Activated naive CD4-positive, alpha-beta T cell treated with Interleukin-2 at 50 U/mL for 16 hours (primary cell): ENCODE measurements at places on chromosomes 4 and X.
A peak's percentile ranks its signal among the peaks of the same experiment; 100 is the strongest.

- no peak for DNase-seq
Observed at GRCh38 chr4:73664470-73664869, 44.2 kb upstream of the RASSF6 start.

DNA sequence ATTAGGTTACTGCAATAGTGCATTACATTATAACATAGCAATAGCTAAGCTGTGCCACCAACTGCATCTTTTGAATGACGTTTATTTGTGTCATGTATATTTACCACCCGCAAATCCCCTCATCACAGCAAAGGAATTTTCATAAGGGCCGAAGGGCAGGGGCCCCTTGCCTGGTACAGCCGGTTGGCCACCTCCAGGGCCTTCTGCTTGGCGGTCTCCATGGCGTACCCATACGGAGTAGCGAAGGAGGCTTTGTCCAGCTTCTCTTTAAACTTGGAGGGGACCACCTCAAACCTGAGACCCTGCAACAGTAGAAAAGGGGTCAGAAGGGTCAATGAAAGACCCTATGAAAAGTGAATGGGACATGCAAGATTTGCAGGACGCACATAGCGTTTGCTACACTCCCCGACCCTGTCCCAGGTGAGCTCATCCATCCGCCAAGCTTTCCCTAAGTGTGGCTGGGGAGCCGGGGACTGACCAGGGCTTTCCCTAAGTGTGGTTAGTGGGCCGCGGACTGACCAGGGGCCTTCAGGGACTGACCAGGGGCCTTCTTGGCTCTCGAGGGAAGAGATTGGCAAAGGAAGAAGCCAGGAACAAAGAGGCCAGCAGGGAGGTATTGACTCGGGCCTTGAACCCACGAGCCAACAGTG is 10.6 kb downstream of the ASMTL start:
- DNase-seq: peak; percentile 1

GRCh38 chrX:19708683-19709082 is 178.7 kb downstream of the SH3KBP1 start:
- no peak for DNase-seq

- DNase-seq: no peak
Observed at GRCh38 chr4:167117273-167117672, 117.0 kb downstream of the SPOCK3 start.

GRCh38 chr4:103002551-103002950 is 17.0 kb downstream of the SLC9B1 start:
- no peak for DNase-seq

- DNase-seq: no peak
Observed at GRCh38 chrX:9482408-9482807, 17.6 kb downstream of the TBL1X start.

GRCh38 chrX:6813836-6814370 is 279.0 kb upstream of the VCX3A start:
- DNase-seq: no peak

DNA sequence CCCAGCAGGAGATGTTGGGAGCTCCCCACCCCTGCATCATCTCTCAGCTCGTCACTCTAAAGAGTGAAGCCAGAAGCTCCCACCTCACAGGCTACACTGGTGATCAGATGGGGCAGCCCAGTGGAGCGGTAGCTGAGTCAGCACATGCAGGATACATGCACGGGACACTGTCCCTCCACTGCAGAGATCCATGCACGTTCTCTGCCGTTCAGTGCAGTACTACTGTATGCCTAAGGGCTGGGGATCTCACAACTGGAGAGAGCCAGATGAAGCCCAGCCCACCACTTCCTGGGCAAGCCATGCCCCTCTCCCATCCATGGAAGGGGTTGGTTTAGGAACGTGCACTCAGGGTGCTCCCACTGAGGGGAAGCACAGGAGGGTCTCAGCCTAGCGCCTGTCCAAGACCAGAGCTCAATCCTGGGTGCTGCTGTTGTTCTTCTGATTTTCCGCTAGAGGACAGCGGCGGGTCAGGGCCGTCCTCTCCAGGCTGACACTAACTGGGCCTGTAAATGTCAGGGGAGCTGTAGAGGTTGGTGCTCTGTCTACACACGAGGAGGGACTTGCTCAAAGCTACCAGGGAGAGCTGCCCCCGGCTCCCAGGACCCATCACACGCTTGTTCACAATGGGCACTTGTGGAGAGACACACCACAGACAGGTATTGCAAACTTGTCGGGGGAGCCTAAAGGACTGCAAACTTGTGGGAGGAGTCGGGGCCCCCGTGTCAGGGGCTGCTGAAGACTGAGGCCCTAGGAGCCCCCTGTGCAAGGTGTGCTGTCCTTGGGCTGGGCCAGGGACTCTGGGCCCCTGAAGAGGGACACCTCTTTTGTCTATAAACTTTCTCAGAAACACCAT is 18.2 kb upstream of the ABLIM2 start:
- DNase-seq: peak; percentile 30

GRCh38 chr4:55364691-55365344 is 18.8 kb downstream of the SRD5A3 start:
- no peak for DNase-seq

GRCh38 chrX:47098338-47099094 is 20.3 kb downstream of the RGN start:
- no peak for DNase-seq

DNA sequence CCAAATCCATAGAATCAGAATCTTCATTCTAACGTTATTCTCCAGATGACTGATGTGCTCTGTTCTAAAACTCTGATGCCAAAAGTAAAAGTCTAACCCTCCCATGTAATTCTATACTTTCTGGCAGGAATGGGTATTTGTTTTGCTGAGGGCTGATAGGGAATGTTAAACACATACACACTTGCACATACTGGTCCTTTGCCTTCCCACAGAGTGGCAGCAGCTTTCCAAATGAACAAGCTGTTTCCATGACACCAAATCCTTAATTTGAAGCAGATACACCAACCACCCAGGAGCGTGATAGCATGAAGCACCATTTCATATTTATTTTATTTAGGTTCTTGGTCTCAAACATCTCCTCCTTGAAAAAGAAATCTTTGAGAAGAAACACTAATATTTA is 155.5 kb upstream of the PRDX4 start:
- DNase-seq: no peak

DNA sequence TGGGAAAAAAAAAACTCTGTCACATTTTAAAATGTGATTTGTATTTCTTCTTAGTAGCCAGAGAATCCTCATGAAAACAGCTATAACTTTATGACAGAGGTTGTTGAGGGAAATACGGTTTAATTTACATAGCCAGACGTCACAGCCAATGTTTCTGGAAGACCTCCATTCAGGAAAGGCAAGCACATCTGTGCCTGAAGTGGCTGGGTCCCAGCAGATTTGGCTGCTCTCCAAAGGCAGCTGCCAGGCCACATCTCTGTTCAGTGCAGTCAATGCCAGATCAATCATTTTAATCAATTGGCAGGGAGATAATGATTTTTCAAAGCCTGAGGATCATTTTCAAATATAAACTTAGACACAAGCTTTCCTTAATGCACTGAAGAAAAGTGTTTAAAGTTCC is 86.5 kb upstream of the ZIC3 start:
- DNase-seq: no peak

DNA sequence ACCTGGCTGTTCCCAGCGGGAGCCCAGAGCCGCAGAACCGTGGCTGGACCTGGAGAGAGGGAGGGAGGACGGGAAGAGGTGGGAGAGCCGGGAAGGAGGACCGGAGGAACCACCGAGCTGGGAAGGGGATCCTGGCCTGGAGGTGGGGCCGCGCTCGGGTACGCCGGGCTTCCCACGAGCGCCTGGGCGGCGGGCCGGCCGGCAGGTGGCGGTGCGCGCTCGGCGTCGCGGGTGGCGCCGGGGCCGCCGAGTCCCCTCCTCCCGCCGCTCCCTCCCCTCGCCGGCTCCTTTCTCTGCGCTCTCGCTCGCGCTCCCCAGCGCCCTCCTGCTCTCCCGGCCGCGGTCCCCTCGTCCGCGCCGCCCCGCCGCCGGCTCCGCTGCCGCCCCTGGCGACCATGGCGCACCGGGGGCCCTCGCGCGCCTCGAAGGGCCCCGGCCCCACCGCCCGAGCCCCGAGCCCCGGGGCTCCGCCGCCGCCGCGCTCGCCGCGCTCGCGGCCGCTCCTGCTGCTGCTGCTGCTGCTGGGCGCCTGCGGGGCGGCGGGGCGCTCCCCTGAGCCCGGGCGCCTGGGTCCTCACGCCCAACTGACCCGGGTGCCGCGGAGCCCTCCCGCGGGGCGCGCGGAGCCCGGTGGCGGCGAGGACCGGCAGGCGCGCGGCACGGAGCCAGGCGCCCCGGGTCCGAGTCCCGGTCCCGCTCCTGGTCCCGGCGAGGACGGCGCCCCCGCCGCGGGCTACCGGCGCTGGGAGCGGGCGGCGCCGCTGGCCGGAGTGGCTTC is at the start of gene SORCS2:
SORCS2 (plus strand) TSS at position 287 of the 778 bp plus-strand sequence.
- DNase-seq: peak; percentile 42

- no peak for DNase-seq
Observed at GRCh38 chrX:3501833-3502535, 155.5 kb upstream of the MXRA5 start.

GRCh38 chr4:100816436-100817045 is 298.7 kb upstream of the EMCN start:
- DNase-seq: no peak

DNA sequence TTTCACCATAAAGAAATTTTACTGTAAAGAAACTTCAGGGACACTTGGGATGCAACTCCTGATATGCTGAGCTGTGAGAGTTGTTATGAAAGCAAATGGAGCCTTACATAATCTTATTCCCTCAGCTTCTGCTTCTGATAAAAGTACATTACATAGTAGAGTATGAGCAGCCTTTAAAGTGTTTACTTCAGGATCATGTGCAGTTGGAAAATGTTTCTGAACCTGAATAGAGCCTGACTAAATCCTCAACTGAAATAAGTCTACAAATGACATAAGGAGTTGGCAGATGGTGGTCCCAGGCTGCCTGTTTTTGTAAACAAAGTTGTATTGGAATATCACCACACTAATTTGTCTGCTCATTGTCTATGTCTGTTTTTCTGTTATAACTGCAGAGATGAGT is 19.3 kb downstream of the RASSF6 start:
- no peak for DNase-seq

DNA sequence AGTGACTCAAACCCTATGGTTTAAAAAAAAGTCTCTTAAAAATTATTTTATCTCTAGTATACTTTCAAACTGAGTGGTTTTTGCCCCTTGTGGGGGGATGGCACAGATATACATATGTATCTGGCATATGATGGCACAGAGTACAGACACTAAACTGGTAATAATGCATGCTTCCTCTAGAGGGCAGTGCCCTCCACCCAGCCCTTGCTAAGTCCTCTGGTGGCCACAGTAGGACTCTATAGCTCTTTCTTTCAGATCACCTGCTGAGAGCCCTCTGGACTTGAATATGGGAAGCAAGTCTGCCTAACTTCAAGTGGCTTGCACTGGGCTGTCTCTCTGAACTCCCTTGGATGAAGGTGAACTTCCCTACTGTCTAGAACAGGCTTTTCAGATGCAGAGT is 66.3 kb downstream of the TSPAN7 start:
- peak; percentile 1 for DNase-seq

- no peak for DNase-seq
Observed at GRCh38 chr4:16133406-16133805, 49.6 kb upstream of the PROM1 start.

GRCh38 chrX:73028876-73029275 is 26.1 kb downstream of the PABPC1L2B start:
- no peak for DNase-seq

DNA sequence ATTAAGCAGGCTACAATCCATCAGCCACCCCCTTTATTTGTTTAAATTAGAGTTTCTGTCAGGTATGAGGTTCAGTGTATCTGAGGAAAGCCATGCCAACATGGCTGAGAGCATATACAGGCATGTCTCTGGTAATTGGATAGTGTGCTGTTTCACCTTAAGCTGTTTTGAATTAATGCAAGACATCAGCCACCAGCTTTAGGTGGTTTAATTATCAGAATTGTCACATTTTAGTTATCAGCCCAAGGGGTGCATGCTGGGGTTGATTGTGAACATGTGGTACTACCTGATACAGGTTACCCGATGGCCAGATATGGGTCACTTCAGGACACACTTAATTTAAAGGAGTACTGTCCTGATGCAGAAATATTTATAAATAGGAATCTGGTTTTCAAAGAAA is 353.2 kb upstream of the TENM3 start:
- no peak for DNase-seq

GRCh38 chr4:35364321-35364870 is 879.9 kb downstream of the ARAP2 start:
- DNase-seq: no peak

GRCh38 chr4:5881340-5881739 is 11.5 kb downstream of the CRMP1 start:
- DNase-seq: no peak

GRCh38 chr4:127304356-127304755 is 328.4 kb upstream of the INTU start:
- DNase-seq: no peak

- DNase-seq: no peak
Observed at GRCh38 chr4:20194123-20195013, 57.3 kb upstream of the SLIT2 start.

GRCh38 chrX:132657876-132658275 is 169.0 kb upstream of the MBNL3 start:
- no peak for DNase-seq

GRCh38 chr4:6714954-6715353 is 1.0 kb upstream of the BLOC1S4 start:
- no peak for DNase-seq

GRCh38 chr4:42671431-42672194 is 14.7 kb upstream of the ATP8A1 start:
- DNase-seq: no peak

GRCh38 chr4:119627267-119628255 is 1.0 kb downstream of the PDE5A start:
- DNase-seq: peak; percentile 65

- DNase-seq: no peak
Observed at GRCh38 chr4:108087293-108087967, 81.3 kb downstream of the LEF1 start.

DNA sequence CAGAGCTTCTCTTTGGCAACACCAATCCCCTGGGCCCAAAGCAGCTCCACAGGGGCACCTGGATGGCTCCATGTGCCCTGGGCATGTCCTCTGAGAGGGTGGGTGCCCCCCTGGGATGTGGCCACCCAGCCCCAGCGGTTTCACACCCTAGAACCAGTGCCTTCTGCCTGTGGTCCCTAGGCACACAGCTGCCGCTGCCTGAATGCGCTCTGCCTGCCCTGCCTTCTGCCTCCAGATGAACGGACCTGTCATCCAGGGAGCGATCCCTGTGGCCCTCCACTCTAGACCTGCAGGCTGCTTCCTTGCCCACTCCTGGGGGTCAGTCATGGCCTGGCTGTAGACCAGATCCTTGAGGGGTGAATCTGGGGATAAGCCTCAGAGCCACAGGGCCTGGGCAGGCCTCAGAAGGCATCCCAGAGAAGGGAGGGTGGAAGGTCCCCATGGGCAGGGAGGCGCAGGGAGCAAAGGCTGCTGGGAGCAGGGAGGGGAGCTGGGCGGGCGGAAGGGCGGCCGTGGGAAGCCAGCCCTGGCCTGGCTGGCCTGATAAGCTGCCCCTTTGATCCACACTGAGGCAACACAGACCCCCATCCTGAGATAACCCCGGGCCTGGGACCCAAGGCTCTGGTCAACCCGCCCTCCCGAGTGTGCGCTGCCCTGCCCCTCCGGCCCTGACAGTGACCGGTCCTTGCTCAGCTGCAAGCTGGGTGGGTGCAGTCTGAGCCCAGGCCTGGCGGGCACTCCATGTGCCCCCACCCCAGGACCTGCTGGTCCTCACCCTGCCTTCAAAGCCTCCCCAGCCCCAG is 8.1 kb upstream of the FGFR3 start:
- no peak for DNase-seq
